ENCODE measurements at places on chromosomes 3 and 15.

- no peak for DNase-seq
These were observed 75.1 kb upstream of the UNC13C start for GRCh38 chr15:53903129-53903528.

GRCh38 chr3:179196098-179196497, 47.9 kb downstream of the PIK3CA start:
- DNase-seq, result peak; percentile 87

GRCh38 chr15:69297642-69298353, 914 bp upstream of the PAQR5 start:
- DNase-seq, result no peak

GRCh38 chr3:54954521-54954920, 26.7 kb upstream of the LRTM1 start:
- DNase-seq, result peak; percentile 73

DNA sequence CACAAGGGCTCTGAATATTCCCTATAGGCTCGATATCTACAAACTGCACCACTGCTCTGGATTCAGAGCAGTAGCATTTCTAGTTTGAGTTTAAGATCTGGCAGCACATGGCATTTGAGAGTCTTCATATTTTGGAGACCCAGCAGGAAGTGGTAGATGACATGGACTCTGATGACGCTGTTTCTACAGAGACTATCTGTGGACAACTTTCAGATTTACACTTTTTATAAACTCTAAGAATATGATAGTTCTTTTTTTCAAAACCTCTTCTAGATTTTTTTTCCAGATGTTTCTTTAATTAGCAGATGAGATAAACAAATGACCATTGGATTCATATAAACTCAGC, 35.8 kb downstream of the ARMC8 start:
- no peak for DNase-seq

DNA sequence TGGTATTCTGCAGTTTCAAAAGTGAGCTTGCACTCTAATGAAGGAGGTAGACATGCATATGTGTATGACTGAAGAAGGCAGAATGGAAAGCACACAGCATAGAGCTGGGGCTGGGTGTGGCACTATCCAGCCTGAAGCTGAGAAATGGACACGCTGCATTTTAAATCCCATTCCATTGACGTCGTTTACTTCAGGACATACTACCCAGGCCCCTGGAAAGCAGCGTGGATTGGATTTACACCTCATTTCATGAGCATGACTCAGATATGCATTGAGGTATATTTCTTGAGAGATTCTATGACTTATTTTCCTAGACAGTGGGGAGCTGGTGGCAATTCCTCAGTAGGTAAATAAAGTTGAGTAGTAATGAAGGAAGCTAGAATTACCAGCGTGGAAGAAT, 101.4 kb downstream of the ABI3BP start:
- peak; percentile 45 for DNase-seq

DNA sequence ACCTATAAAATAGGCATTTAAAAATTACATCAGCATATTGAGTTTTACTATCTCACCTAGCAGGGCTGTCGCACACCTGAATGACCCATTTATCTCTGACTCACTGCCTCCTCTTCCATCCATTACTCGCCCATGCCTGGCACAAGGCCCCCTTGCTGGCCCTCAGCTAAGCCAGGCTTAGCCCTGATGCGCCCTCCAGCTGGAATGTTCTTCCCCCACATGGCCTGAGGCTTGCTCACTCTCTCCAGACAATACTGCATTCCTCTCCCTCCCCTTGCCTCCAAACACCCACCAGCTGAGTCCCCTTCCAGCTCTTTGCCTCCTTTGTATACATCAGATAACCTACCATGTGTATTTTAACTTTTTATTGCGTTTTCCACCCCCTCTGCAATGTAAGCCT, 7.2 kb downstream of the SH3BP5 start:
- DNase-seq, result peak; percentile 83

GRCh38 chr15:71043373-71043772, 71.9 kb upstream of the THSD4 start:
- DNase-seq, result no peak

DNA sequence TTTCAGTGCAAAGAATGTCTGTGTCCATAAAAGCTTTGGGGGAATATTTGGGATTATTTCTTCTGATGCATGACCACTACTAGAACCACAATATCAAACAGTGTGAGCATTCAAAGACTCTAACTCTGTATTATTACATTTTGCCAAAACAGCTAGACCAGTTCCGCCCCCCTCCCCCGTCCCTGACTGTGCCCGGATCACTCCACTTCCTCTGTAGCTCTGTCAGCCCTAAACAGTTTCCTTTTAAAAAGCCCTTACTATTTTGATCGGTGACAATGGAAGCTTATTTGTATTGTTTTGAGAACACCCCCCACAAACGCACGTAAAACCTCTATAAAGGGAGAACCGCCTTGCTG, 36.6 kb upstream of the EPHB3 start:
- no peak for DNase-seq

- no peak for DNase-seq
These were observed 403.2 kb downstream of the MECOM start for GRCh38 chr3:169260296-169260695.

- DNase-seq, result peak; percentile 98
These were observed 244.2 kb downstream of the TLE3 start for GRCh38 chr15:69853544-69853951.

- DNase-seq, result no peak
These were observed 230.7 kb upstream of the TMC3 start for GRCh38 chr15:81604713-81605112.

DNA sequence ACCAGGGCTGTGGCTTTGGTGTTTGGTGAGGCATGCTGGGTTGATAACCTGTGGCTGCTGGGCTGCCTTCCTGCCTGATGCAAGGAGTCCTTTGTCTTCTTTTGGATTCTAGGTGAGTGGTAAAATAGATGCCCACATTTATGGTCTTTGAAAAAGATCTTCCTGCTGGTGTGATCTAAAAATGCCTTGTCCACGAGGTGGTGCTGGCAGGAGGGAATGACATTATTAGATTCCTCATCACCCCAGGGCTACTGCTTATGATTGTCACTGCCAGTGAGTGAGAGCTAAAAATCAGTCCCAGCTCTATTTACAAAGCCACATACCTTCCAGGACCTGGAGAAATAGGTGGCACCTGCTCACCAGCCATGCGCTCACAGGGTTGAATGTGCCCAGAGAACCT, 355.5 kb upstream of the ROPN1 start:
- no peak for DNase-seq

GRCh38 chr3:197368330-197368729, 69.9 kb upstream of the DLG1 start:
- peak; percentile 41 for DNase-seq

GRCh38 chr15:66588537-66588936, 22.7 kb upstream of the LCTL start:
- no peak for DNase-seq

DNA sequence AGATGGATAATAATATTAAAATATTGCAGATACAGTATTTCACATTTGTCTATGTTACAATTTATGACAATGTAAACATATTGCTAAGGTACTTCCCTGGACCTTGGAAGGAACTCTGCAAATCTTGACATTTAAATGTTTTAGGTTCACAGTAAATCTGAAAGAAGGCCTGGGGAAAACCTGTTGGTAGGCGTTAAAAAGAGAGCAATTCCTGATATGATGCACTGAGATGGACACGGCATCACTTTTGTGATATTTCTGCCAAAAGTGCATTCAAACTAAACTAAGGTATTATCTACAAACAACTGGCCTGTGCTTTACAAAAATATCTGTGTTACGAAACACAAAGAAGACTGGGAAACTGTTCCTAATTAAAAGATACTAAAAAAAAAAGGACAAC, 6.1 kb upstream of the TP63 start:
- no peak for DNase-seq

DNA sequence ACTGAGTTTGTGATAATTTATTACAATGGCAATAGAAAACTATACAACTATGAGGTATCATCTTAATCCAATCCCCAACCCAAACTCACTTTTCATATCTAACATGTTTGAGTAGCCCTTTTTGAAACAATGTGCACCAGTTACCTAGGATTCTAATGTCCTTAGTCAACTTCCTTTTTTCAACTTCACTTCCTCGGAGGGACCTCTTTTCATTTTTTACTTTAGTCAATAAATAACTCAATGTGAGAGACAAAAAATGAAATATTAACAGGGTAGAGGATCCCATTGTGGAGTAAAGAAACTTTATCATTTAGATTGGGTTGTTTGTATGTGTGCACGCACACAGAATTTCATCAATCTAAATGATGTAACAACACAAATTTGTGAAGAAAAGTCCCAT, 193.6 kb upstream of the LRRC3B start:
- DNase-seq, result no peak

Data from fibroblast of skin of scalp (primary cell).